ENCODE measurements at places on chromosomes 2 and 18. TPM values are rescaled to one million over a fixed set of nuclear protein-coding genes. Genes with fewer than 3 reads are reported as not detected.

VRK2 gene
- 11.9 TPM for polyA plus RNA-seq

DNA sequence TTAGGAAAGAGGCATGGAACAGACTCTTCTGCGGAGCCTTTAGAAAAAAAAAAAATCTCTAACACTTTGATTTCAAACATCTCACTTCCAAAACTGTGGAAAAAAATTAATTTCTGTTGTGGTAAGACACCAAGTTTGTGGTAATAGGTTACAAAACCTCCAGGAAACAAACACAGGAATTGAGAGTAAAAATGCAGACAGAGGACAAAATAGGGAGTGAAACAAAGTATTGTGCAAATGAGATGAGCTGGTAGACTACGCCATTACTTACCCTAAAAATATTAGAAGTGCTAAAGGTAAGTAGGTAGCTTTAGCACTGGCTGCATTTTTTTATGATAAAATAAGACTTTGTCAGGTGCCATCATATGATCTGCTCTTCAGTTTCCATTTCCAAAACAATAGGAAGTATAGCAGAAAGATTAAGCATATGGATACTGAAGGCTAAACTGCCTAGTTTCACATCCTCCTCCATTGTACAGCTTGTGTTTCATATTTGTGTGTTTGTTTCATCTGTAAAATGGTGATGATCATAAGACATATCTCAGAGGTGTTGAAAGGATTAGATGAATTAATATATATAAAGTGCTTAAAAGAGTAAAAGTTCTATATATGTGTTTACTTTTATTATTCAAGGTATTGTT lies 309.2 kb downstream of the NR4A2 start:
- DNase-seq: no peak

- DNase-seq: no peak
Observed at GRCh38 chr2:127117603-127118002, 10.6 kb upstream of the BIN1 start.

PSMA8 gene
- polyA plus RNA-seq: not detected

GRCh38 chr2:179262077-179262660 lies 2.5 kb downstream of the SESTD1 start:
- DNase-seq: no peak

SPEG gene
- polyA plus RNA-seq: 69.9 TPM

DNA sequence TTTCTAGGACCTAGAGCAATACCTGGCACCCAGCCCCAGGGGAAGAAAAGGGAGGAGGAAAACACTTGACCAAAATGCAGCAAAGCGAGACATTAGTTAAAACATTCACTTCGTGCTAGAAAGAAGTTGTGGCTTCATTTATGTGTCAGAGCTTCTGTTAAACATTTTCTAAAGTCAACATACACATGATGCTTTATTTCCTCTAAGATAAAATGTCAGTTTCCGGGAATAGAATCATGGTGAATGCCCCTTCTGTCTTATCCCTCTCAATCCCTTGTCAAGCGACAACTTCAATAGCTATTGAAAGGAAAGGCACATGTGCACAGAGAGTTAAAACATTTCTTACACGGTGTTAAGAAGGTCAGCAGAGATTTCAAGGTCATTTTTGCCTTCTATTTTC lies 404.6 kb upstream of the CWC22 start:
- DNase-seq: no peak

GRCh38 chr2:173574324-173575112 lies 219.8 kb downstream of the CDCA7 start:
- DNase-seq: no peak
